ENCODE measurements at places on chromosomes 11 and 22.

GRCh38 chr11:2129308-2129698 lies 9.9 kb downstream of the IGF2 start:
- DNase-seq, result no peak

DNA sequence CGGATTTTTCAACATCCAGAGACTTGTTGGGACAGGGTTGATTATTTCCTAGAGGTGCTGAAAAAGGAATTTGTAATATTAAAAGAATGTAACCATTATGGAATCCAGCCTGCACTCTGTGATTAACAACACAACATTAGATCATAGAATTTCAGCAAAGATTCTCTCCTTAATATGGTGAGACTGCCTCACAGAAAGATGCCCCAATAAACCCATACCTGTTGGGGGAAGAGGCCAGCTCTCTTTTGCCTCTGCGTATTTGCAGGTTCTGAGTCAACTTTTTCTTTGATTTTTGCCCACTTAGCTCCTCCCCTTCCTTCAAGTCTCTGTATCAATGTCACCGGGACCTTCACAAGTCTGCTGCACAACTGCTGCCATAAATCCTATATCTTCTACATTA lies 12.4 kb upstream of the MTMR3 start:
- no peak for DNase-seq

DNA sequence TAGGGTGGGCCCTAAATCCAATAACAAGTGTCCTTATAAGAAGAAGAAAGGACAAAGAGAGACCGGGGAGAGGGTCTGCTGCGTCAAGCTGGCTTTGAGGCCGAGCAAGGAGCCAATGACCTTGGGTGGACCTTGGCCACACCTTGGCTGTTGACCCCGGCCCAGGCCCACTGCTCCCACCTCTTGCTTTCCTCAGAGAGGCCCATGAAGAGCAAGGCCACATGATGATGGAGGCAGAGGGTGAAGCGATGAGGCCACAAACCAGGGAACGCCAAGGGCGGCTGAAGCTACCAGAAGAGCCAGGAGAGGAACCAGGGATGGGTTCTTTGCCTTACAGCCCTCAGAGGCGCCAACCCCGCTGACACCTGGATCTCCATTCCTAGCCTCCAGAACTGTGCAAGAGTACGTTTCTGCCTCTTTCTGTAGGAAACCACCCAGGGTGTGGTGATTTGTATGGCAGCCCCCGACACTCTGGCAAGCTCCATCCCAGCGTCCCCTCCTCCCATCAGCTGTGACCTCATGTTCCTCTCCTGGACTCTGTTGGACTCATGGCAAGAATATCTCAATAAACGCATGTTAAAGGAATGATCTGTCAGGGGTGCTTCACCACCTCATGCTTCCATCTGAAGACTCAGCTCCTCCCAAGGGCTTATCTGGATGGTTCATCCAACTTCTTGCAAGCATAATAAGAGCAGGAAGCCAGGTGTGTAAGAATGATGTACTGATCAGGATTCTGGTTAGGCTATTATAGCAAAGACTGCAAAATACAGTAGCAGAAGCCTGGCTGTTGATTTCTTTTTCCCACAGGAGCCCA lies 41.6 kb upstream of the LINC01488 start:
- DNase-seq, result no peak

DNA sequence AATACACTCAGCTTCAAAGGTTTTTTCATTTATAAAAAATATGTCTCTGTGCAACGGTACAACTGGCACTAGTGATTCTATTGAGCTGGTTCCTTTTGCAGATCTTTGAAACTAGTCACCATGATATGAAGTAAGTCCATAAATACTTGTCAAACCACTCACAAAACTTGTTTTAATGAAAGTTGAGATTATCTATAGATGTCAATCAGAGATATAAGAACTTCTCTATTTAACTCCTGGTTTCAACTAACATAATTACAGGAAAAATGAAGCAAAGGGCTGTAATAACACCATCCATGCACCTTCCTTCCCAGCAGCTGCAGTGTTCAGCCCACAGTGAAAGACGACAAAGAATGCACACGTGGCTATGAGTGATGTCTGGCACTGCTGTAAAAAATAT lies 44.7 kb downstream of the TMEM123 start:
- DNase-seq, result no peak

DNA sequence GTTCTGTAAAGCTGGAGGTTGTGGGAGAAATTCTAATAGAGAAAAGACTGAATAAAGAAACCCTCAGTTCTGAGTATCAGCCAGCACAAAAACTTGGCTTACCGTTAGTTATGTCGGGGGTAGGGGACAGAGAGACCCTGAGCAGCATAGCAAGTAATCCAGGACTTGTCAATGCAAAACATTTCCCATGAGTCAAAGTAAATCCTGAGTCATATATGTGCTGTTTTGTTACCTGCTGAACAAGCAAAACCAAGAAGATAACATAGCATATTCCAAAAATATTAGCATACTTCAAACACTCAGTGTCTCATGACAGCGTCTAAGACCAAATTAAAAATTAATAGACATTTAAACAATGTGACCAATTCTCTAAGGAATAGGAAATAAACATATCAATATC lies 75.1 kb upstream of the LUZP2 start:
- no peak for DNase-seq

- no peak for DNase-seq
Observed at GRCh38 chr11:116355104-116355503, 417.7 kb downstream of the BUD13 start.

Measured in NCI-H2081 (cell line).